Eye (tissue), 1 donor: ENCODE measurements at places on chromosomes 1 and 21.

DNA sequence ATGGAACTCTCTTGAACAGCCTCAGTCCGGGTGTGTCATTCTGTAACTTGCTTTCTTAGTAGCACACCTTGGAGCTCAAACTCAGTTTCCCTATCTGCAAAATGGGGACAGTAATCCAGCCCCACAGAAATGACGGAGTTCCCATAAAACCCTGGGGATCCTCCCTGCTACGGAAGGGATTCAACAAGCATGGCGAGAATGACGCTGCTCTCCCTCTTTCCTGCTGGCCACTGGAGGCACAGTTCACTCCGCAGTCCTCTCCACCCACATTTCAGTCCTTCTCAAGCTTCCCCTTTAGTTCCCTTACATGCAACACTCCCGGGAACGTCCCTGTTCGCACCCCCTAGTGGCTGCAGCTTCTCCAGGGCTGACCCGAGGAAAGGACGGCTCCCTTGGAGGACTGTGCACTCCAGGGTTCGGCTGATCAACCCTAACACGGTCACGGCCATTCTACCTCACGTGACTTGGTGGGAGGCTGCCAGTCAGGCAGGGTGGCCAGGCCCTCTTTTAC is 20.6 kb downstream of the RUNX3 start:
- peak; percentile 47 for DNase-seq

GRCh38 chr1:182374101-182374834 is 17.3 kb downstream of the GLUL start:
- no peak for DNase-seq

- peak; percentile 84 for DNase-seq
Observed at GRCh38 chr1:201020721-201021629, 2.5 kb downstream of the KIF21B start.

DNA sequence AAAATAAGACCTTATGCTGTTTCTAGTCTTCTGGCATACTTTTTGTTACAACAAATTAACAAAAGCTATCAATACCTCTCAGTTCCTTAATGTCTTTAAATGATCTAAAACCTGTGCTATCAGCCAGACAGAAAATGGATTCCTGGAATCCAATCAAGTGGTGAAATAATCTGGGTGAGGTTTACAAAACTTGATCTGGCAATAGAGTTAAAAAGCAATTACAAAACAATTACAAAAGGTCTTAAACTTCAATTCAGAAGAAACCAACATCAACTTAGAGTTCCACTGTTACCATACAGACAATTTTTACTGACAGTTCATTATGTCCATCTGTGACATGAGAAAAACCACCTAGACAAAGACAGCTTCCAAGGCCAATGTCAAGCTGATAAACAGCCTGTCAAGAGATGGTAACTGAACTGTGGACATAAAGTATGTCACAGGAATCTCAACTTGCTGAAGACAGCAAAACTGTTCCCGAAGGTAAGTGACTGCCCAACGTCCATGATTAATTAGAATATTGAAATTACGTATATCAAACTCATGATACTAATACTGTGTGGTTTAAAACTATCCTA is 17.4 kb downstream of the ZZZ3 start:
- DNase-seq, result peak; percentile 35

DNA sequence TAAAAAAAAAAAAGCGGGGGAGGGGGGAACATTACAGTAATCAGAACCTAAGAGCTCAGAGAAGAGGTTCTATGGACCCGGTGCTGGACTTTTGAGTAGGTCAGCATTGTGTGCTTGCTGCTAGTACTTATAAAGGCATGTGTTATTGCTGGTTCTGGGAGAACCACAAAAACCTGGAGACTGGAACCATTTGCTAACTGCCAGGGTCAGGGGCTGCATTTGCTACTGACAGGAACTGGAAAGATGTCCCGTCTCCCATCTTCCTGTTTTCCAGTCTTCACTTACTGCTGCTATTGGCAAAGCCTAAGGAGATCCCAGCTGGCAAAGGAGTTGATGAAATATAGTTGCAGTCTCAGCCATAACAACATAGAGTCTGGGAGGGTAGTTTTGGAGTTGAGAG is 4.3 kb downstream of the RNF2 start:
- no peak for DNase-seq
